HCT116 (cell line): ENCODE measurements at places on chromosomes 7 and 10.

DNA sequence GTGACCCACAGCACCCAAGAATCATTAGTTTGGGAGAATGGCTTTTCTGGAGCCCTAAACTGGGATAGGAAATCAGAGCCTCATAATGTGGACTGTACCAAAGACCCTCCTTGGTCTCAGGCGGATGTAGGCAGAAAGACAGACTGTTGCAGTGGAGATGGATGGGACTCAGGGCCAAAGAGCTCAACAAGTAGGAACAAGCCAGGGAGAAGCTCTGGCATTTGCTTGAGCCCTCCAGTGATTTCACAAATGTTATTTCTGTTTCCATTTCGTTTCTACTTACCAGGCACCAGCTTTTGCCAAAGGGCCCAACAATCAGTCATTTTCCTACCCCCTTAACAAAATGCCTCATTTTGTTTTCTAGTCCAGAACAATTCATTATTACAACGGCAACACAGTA, 762.7 kb downstream of the KCNMA1 start:
- DNase-seq: no peak

DNA sequence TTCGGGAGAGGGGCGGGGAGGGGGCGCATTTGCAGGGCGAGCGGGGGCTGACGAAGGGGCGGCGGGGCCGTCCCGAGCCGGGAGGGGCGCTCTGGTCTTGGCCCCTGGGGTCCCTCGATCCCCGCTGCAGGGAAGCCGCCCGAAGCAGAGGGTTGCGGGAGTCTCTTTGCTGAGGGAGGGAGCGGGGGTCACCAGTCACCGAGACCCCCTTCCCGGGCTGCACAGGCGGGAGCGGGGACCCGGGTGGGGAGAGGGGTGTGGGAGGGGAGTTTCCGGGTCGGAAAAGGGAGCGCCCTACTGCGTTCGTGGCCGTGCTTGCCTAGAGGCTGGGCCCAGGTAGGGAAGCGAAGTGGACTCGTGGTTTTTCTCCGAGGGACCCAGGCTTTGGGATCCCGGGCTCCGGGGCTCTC, 422 bp downstream of the AP1S1 start:
- DNase-seq: no peak

DNA sequence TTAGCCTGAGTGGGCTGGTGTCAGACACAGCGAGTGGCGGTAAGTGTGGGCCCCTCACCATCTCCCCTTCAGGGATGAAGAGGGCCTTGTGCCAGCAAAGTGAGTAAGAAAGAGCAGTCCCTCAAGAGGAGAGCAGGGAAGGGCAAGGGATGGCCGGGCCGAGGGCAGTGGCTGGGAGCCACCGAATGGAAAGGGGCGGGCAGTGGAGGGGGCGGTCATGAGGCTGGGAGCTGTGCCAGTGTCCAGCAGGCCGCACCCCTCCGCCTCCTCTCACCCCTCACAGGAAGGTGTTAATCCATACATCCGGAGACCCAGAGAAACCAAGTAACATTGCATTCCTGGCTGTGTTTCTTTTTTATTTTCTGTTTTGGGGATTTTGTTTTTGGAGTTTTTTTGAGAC, 28.6 kb upstream of the RASGEF1A start:
- DNase-seq: no peak

DNA sequence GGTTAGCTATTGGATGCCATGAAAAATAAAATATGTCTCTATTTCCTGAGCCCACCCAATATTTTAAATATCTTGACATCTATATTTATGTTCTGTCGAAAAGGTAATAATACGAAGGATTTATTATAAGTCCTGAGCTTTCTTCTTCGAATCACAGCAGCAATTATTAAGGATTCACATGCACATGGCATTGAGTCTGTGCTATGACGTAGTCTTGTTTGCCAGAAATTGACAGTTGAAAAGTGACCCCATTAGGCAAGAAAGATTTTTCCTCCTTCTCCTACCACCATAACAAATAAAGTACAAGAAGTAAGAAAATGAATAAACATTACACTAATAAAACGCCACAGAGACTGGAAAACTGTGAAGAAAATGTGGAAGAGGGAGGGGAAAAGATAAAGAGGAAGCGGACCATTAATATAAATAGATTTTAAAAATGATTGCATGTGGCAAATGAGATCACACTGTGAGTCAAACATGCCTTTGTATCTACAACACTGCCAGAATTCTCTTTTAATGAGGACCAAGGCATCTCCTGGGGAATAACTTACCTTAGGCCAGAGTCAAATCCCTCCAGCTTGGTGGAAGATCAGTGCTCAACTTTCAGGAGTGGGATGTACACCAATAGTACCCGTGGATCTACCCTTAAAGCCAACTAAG, 21.6 kb downstream of the FZD1 start:
- DNase-seq: no peak

DNA sequence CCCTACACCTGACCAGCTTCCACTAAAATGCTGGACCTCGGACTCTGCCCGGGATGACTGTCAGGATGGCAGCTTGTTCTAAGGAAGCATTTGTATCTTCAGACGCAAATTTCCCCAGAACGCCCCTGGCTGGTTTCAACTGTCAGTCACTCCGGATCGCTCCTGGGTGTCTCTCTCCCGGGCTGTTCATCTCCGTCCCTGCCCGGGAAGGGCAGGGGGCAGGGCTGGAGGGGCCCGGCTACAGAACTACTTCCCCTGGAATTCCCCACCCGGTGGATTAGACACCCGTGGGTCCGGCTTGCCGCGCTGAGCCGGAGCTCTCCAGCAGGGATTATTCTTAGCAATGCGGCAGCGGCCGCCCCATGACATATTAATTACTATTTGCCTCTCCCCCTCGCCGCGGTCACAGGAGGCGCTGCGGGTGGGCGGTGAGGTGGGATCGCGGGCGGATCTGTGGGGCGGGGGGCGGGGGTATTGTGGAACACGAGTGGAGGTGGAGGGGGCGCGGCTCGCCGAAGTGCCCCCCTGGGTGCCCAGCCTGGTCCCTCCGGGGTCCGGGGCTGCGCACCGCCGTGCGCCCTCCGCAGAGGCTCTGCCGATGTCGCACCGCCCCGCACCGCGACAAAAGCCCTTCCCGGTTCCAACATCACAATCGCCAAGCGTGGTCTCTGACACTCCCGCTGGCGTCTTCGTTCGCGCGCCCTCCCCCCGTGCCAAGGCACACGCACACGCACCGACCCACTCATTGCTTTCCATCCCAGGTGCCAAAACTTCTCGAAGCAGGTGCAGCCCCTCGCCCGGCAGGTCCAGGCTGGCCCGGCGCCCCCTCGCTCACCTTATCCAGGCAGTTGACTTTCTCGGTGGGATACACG, 276.1 kb upstream of the NEBL start:
- DNase-seq: no peak

DNA sequence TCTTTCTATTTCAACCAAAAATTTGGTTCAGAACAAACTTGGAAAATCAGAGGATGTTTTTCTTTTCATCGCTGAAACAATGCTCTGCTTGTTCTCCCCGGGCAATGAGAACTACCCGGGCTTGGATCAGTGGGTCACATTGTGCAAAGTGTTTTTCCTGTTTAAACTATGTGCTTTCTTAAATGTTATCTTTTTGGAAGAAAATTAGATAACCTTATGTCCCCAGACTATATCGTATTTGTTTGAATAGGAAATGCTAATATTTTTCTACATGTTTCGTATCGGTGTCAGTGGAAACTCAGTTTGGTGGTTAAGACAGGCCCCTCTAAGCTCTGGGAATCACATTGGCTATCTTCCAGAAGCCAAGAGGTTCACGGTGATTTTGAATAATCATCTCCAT, 319.5 kb upstream of the NFE2L3 start:
- no peak for DNase-seq

- no peak for DNase-seq
Observed at GRCh38 chr10:93622942-93623341, 10.6 kb downstream of the PDE6C start.

DNA sequence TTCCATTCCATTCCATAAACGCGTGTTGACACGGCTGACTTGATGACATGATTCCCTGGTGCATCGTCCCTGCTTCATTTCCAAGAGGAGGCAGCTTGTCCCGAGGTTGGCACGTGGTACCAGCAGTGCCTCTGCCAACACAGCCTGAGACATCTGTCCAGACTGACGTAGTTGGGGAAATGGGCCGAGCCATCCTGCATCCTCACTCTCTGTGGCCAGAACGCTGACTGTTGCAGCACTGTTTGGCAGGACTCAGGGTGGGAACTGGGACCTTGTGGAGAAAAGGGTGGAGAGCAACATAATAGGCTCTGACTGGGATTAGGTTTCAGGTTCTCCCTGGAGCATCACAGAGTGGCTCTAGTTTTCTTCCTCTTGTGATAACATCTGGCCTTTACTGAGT, 118.6 kb upstream of the BTBD16 start:
- DNase-seq: no peak

DNA sequence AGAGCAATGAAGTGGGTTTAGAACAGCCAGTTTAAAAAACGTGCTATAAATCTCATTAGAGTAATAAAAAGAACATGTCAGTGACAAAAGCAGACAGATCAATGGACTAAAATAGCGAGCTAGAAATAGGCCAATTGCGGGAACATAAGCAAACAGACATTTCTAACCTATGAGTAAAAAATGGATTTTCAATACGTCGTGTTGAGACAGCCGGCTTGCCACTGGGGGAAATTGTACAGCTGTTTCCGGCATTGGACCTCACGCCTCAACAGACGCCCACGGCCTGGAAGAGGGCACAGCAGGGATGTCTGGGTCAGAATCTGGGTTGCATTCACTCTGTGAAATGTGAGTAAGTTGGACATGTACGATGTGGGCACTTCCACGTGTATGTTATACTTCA, 92.9 kb downstream of the SVOPL start:
- no peak for DNase-seq

DNA sequence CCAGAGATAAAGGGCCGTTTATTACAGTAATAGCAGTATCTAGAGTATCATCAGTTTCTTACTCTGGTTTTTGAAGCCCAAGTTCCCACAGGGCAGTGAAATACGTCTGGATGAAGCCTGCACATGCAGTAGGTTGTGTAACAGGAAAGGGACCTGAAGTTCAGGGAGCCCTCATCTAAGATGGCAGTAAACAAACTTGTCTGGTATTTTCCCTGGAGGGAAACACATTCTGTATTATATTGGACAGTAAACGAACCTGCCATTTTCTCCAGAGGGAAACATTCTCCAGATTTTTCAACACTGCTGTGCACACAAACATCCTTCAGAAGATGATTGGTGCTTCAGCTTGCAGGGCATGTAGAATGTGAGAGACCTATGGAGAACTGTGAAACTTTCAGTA, 189.9 kb downstream of the TFEC start:
- DNase-seq: no peak

DNA sequence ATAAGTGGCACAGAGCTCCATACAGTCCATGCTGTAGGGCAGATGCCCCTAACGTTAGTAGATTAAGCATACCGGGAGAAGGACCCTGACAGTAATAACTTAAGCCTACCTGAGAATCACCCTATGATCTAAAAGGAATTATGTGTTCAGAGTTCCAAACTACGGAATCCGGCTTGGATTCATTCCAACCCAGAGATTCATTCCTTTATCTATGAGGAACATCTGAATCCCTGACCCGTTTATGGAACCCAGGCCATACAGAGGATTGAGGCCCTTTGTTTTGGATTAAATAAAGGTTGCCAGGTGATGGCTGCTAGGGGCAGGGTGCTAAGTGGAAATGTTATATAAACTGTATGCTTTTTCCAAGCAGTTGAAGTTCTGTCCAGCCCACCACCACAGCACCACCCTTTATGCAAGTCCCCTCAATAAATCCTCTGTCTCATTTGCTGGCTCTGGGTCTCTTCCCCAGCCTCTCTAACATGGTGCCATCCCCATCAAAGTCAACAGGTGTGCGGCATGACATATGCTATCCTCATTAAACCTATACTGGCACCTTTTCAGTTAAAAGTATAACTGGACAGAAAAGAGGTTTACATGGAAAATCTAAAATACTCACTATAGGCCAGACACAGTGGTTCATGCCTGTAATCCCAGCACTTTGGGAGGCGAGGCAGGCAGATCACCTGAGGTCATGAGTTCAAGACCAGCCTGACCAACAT, 9.1 kb upstream of the ANAPC16 start:
- no peak for DNase-seq

DNA sequence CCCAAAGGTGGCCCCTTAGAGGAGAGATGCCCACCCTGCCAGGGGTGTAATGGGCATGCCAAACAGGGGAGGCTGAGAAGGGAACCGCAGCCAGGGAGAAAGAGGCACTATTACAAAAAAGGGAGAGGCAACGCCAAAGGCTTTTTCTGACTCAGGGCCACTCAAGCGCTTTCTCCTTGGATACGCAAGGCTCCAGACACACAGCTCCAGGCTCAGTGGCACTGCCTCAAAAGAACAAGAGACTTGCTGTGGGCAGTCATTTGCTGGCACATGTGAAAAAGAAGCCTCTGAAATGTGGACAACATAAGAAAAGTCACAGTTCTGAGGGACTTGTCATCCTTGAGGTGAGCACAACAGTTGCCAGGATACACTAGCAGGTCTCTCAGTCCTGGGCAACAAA, 128.4 kb downstream of the DGKI start:
- DNase-seq: no peak

- no peak for DNase-seq
Observed at GRCh38 chr10:72557362-72557761, 68.5 kb downstream of the MICU1 start.

- DNase-seq: no peak
Observed at GRCh38 chr7:127713758-127714157, 61.8 kb downstream of the SND1 start.

DNA sequence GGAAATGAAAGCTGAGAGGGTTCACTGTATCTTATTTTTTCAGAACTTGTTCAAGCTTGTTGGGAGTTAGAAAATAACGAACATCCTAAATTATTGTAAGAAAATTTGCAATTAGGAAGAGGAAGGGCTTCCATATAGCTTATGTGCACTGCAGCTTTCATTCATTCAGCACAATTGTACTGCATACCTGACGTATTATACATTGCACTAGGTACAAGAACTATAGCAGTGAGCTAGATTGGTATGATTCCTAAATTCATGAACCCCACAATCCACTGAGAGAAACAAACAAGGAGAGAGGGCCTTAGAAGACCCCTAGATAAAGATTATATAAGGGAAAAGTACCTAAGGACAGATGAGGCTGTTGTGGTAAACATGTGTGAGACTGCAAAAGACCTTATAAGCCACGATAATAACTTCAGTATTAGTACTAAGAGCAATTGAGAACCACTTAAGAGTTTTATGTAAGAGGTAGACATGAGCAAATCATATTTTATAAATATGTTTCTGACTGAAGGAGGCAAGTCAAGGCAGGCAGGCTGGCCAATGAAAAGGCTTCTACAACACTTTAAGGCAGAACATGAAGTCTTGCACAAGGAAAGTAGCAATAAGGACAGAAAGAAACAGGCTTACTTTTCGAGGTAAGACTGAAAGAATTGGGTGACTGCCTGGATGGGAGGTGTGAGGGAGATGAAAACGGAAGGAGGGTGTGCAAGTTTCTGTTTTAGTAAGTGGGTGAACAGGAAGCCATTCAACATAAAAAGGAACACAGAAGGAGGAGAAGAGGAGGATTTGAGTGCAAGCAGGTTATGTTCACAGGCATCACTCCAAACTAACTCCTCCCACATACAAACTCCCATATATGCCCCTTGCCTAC, 77.9 kb upstream of the LRRN3 start:
- DNase-seq: no peak

DNA sequence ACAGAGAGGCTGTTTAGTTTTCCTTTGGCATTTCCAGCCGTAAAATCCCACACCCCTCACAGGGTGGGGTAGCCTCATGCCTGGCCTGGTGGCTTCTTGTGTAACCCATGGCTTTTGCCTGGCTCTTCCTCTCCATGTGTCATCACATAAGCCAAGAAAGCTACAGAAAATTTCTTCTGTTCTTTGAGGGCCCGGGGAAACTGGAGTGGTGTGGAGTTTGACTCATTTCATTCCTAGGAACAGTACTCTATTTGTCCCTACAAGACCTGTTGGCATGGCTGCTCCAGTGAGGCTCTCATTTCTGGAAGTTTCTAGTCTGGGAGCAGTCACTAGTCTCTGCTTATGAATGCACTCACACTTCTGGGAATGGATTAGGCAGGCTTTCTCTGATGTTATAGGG, 523.9 kb downstream of the SUGCT start:
- no peak for DNase-seq
